ENCODE measurements at places on chromosomes 5 and 9.

DNA sequence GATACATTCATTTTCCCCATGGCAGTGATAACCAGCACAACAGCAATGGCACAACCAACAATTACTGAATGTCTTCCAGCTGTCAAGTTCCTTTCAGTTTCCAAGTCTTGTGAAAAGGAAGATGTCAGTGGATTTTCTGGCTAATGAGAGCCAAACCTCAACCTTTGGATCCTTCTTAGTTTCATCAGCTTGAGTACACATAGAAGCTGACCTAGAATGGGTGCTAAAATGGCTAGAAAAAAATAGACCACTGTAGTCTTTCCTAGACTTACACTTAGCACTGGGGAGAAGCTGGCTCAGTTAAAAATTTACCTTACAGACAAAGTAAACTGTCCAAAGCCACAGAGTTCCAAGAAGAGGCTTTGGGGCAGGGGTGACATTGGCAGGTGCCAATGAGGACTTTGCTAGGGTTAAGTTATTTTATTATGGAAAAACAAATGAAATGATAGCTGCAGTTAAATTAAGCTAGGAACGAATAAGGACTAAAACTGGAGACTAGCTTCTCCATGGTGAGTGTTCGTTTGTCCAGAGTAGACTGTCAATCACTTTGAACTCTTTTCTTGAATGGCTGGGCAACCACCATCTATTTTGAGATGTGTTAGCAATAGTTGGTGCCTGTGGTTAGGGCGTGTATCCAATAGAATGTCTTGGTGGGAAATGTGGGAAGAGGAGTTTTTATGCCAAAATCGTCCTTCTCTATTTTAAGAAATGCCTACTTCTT is 25.9 kb upstream of the TXN start:
- H3K27me3 ChIP-seq, result no peaks in the 10 kb centered on the region
- H3K4me1 ChIP-seq, result peaks cover 10% of the 10 kb centered on the region
- no peak for DNase-seq

DNA sequence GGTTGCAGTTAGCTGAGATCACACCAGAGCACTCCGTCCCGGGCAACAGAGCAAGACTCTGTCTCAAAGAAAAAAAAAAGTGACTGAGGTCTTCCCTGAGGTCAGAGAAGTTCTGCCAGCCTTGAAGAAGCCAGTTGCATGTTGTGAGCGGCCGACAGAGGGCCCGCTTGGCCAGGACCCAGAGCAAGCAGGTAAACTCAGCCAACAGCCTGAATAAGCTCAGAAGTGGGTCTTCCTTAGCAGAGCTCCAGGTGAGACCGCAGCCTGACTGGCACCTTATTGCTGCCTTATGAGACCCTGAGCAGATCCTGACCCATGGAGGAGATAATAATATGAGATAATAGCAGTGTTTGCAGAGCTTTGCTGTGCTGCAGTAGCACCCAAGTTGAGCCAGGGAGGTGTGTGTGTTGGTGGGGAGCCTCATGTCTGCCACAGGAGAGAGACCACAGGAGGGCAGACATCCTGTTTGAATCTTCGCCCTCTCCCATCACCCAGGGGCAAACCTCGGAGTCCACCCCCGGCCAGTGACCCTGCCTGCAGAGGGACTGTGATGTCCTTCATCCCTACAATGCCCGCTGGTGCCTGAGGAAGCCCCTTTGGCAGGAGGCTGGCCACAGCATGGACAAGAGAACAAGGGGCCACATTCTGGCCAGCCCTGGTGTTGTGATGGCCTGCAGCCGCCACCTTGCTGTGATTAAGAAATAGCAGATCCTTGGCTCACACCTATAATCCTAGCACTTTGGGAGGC is 10.8 kb upstream of the BARX1 start:
- peaks cover 36% of the 10 kb centered on the region for H3K27me3 ChIP-seq
- H3K4me1 ChIP-seq, result no peaks in the 10 kb centered on the region
- H3K27ac ChIP-seq, result no peak overlapping the region
- no peak for DNase-seq
- no peak overlapping the region for H3K4me3 ChIP-seq
- H3K36me3 ChIP-seq, result no peaks in the 10 kb centered on the region

DNA sequence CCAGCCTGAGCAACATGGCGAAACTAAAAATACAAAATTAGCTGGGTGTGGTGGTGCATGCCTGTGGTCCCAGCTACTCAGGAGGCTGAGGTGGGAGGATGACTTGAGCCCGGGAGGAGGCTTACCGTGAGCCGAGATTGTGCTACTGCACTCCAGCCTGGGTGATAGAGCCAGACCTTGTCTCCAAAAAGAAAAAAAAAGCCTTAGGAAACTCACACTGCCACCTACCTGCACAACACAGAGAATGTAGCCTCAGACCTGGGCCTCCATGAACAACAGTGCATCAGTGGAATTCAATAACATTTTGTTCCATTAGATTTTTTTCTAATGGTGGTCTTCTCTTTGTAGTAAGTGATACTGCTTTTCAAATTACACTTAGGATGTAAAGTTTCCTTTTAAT is 63.8 kb upstream of the RARS1 start:
- peaks cover 27% of the 10 kb centered on the region for H3K36me3 ChIP-seq
- no peak overlapping the region for H3K4me3 ChIP-seq
- peaks cover 13% of the 10 kb centered on the region for H3K4me1 ChIP-seq
- no peak for DNase-seq

DNA sequence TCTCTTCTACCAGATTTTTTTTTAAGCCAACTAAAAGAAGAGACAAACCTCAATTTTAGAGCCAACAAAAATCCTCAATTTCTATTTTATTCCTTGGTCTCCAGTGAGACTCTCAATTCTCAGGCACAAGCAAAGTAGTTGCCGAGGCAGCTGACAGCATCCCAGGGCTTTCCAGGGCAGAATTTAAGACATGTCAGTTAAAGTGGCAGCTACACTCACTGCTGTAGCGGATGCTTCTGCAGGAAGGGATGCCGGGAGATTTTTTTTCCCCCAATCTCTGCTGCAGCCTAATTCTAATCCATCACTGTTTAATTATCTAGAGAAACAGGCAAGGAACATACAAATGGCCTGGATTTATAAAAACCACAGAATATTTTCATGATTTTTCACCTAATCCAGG is 57.0 kb downstream of the TTC39B start:
- no peak overlapping the region for H3K4me3 ChIP-seq
- no peak overlapping the region for H3K27ac ChIP-seq
- H3K4me1 ChIP-seq, result no peaks in the 10 kb centered on the region
- no peaks in the 10 kb centered on the region for H3K27me3 ChIP-seq

DNA sequence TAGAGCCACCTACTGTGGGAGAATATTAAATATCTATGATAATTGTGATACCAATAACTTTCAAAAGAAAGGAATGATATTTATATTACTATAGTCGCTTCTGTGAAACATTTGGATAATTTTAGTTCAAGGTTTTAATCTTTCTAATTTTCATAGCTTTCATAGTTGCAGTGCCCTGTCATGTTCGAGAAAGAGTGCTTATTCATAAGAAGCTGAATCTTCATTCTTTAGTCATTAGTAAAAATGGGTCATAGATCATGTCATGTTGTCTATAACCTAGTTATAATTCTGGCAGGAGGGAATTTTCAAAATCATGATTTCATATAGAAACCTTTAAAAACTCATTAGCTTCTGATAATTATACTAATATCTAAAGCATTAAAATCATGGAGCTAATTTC is 685.6 kb downstream of the CETN3 start:
- H3K4me1 ChIP-seq, result no peaks in the 10 kb centered on the region
- H3K36me3 ChIP-seq, result no peaks in the 10 kb centered on the region
- H3K27me3 ChIP-seq, result no peaks in the 10 kb centered on the region
- no peak overlapping the region for H3K4me3 ChIP-seq
- DNase-seq, result no peak

GRCh38 chr5:102807878-102808502 is 52.9 kb downstream of the PAM start:
- peak overlapping the region; percentile 57 for H3K27ac ChIP-seq
- H3K4me1 ChIP-seq, result peaks cover 32% of the 10 kb centered on the region
- peak overlapping the region; percentile 24 for H3K4me3 ChIP-seq
- H3K36me3 ChIP-seq, result peaks cover 1% of the 10 kb centered on the region

- no peak for DNase-seq
- no peak overlapping the region for H3K27ac ChIP-seq
- H3K4me3 ChIP-seq, result no peak overlapping the region
- no peaks in the 10 kb centered on the region for H3K27me3 ChIP-seq
- no peaks in the 10 kb centered on the region for H3K36me3 ChIP-seq
- no peaks in the 10 kb centered on the region for H3K4me1 ChIP-seq
Observed at GRCh38 chr9:22056402-22056801, 47.3 kb upstream of the CDKN2B start.

- H3K4me3 ChIP-seq, result no peak overlapping the region
- no peaks in the 10 kb centered on the region for H3K4me1 ChIP-seq
- H3K27me3 ChIP-seq, result peaks cover 7% of the 10 kb centered on the region
- H3K36me3 ChIP-seq, result no peaks in the 10 kb centered on the region
Observed at GRCh38 chr5:54760182-54760935, 225.0 kb downstream of the ESM1 start.

DNA sequence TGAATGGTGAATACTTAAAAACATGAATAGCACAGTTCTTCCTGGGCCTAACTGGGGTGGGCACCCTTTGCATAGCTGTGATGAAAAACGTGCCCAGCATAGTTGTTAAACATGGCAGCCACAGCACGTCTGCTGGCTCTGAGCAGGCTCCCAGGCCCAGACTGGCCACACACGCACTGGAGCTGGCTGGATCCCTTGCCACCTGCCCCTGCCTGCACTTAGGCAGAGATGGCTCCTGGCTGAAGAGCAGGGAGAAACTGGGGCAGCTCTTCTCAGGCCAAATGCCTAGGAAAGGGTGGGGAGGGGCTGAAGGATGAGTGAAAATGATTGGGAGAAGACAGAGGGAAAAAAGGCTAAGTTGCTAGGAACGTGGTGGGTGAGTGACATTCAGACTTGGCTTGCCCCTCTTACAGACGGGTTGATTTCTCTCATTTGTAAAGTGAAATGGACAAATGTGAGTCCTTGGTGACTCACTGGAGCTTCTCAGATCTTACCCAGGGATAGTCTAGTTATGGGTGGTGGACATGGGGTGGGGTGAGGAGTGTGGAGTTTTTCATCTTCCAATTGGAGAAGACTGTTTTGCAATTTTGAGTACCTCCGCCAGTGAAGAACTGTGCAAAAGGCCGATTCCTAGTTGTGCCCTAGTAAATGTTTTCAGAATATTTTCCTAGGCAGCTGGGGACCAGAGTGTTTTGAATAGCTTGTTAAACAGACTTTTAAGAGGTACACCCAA is 42.4 kb downstream of the TRIO start:
- H3K27ac ChIP-seq, result peak overlapping the region; percentile 46
- peaks cover 37% of the 10 kb centered on the region for H3K4me1 ChIP-seq
- no peaks in the 10 kb centered on the region for H3K27me3 ChIP-seq
- H3K36me3 ChIP-seq, result no peaks in the 10 kb centered on the region
- no peak overlapping the region for H3K4me3 ChIP-seq

GRCh38 chr5:171577042-171577758 is 157.8 kb downstream of the FGF18 start:
- H3K27ac ChIP-seq, result no peak overlapping the region
- no peaks in the 10 kb centered on the region for H3K4me1 ChIP-seq
- peaks cover 11% of the 10 kb centered on the region for H3K27me3 ChIP-seq
- no peak overlapping the region for H3K4me3 ChIP-seq
- no peaks in the 10 kb centered on the region for H3K36me3 ChIP-seq

- H3K27ac ChIP-seq, result no peak overlapping the region
- DNase-seq, result no peak
- H3K4me3 ChIP-seq, result peak overlapping the region; percentile 47
- H3K36me3 ChIP-seq, result no peaks in the 10 kb centered on the region
- peaks cover 86% of the 10 kb centered on the region for H3K27me3 ChIP-seq
Observed at GRCh38 chr5:155729684-155730059, 597.3 kb upstream of the SGCD start.

DNA sequence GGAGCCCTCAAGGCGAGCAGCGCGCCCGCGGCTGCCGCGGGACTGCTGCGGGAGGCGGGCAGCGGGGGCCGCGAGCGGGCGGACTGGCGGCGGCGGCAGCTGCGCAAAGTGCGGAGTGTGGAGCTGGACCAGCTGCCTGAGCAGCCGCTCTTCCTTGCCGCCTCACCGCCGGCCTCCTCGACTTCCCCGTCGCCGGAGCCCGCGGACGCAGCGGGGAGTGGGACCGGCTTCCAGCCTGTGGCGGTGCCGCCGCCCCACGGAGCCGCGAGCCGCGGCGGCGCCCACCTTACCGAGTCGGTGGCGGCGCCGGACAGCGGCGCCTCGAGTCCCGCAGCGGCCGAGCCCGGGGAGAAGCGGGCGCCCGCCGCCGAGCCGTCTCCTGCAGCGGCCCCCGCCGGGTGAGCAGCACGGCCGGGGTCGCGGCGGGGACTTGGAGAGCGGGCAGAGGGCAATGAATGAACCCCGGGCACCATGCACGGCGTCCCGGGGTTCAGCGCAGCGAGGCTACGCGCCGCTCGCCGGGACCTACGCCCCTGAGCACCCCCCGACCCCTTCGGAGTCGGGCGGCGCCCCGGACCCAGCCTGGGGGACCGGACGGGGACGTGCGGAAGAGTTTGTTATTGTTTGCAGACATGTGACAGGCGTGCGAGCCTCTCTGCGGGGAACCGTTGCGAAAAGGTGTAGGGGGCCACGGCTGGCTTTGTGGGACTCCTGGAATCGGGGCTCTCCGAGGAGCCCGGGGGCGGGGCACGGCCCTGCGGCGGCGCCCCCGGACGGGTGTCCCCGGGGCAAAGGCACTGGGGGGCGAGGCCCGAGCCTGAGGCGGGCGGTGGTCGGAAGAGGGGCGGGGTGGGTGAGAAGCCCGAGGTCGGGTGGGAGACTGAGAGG is 553 bp downstream of the MAP3K1 start:
- H3K27ac ChIP-seq, result no peak overlapping the region
- H3K4me1 ChIP-seq, result peaks cover 23% of the 10 kb centered on the region
- H3K4me3 ChIP-seq, result peak overlapping the region; percentile 85
- H3K27me3 ChIP-seq, result peaks cover 20% of the 10 kb centered on the region
- peak; percentile 18 for DNase-seq
- H3K36me3 ChIP-seq, result no peaks in the 10 kb centered on the region

DNA sequence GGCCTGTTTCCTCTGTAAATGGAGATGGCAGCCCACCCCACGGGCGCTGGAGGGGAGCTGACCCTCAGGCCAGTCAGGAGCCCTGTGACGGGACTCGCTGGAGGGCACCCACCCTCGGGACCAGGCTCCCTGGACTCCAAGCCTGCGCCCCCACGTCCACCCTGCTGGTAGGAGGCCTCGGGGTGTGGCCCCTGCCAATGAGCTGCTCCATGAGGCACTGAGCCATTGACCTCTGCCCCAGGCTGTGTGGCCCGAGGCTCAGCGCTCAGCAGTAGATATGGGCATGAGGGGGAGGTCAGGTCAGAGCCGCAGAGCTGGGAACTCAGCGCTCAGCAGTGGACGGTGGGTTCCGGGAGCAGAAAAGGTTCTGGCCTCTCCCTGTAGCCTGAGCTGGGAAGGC is 52.3 kb upstream of the EGFL7 start:
- H3K4me1 ChIP-seq, result peaks cover 6% of the 10 kb centered on the region
- DNase-seq, result no peak
- H3K36me3 ChIP-seq, result no peaks in the 10 kb centered on the region
- H3K27me3 ChIP-seq, result peaks cover 13% of the 10 kb centered on the region
